ENCODE measurements at places on chromosomes 7 and 10.
A peak's percentile ranks its signal among the peaks of the same experiment; 100 is the strongest.

DNA sequence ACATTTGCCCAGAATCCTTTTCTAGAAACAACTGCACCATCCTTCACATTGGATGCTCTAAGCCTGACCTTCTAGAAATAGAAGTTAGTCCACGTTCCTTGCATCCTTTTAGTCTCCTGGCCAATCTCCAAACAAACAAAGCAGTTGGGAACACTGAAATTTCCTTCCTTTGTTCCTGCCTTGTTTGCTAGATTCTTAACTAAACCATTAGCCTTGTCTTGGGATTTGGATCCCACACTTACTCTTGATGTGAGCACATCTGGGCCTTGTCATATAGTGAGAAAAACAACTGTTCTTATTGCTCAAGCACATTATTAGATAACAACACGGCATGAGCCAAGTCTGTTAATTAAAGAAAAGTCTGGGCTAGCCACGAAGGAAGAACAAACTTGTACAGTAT is 319.3 kb upstream of the GHITM start:
- no peak for DNase-seq

GRCh38 chr10:108014902-108015177 is 850.3 kb upstream of the SORCS1 start:
- no peak for DNase-seq

GRCh38 chr7:35694161-35694783 is 663 bp downstream of the HERPUD2 start:
- no peak for DNase-seq

DNA sequence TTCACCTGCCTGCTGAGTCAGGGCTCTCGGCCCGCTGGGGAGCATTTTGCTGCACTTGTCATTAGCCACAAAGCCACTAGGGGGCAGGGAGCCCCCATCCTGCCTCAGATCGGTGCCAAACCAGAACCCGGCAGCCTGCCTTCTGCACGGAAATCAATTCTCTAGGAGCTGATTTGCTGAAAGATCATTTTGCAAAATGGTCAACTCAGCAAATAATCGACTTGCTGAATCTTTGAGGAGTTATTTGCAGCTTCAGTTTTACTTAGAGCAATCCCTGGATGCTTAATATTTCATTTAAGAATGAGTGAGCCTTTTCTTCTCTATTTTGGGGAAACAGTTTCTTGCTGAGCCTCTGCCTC is 1.7 kb upstream of the GIMAP8 start:
- DNase-seq = peak; percentile 83

DNA sequence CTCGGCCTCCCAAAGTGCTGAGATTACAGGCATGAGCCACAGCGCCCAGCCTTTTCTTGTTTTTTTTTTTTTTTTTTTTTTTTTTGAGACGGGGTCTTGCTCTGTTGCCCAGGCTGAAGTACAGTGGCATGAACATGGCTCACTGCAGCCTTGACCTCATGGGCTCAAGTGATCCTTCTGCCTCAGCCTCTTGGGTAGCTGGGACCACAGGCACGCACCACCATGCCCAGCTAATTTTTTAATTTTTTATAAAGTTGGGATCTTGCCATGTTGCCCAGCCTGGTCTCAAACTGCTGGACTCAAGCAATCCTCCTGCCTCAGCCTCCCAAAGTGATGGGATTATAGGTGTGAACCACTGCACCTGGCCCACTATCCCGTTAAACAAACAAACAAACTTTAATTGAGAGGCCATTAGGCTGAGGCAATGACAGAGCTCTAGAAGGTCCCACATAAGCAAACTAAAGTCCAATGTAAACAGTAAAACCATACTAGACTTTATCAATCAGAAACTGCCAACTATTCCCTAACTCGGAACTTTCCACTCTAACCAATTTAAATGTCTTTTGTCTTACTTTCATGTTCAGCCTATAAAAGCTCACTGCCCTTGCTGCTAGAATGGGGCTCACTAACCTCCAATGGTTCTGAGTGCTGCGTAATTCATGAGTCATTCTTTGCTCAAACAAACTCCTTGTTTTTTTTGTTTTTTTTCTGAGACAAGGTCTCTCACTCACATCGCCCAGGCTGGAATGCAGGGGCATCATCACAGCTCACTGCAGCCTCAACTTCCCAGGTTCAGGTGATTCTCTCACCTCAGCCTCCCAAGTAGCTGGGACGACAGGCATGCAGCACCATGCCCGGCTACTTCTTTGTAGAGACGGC is 1.9 kb downstream of the DHX32 start:
- no peak for DNase-seq

GRCh38 chr7:9498303-9498702 is 1064.9 kb downstream of the NXPH1 start:
- DNase-seq = no peak

- DNase-seq = peak; percentile 77
Measured at GRCh38 chr10:30502266-30503060, 68.5 kb downstream of the MAP3K8 start.

DNA sequence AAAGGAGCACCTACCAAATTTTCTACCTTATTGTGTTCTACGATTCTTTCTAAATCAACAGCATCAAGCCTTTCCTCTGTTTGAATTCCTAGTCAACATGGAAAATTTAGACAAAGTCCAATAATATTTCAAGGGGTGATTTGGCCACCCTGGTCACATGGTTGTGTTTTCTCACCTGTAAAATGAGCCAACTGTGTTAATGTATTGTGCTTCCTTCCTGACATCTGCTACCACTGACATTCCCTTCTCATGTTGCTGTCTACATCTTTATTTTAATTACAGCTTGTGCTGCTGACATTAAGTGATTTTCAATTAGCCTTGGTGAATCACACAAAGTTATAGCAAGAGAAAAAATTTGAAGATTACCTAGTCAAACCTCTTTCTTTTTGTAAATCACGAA is 83.0 kb upstream of the NPSR1 start:
- DNase-seq = no peak

- no peak for DNase-seq
Measured at GRCh38 chr7:121140790-121141189, 152.3 kb downstream of the CPED1 start.
